ENCODE measurements at places on chromosomes 1 and 21.

DNA sequence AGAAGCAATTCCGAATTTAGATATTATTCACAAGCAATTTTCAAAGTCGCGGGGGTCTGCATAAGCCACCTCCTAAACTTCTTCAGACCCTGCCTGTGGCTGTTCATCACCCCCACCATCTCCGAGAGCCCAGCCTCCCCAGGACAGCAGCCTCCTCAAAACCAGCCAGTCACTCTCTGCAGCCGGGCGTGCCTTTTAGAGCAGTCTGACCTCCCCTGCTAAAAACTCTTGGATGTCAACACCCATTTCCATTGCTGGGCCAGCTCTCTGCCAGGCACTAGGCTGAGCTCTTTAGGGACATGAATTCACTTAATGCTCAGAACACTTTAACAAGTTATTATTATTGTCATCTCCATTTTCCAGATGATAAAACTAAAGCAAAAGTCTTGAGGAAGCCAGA, 11.7 kb downstream of the ADPRS start:
- DNase-seq: no peak

DNA sequence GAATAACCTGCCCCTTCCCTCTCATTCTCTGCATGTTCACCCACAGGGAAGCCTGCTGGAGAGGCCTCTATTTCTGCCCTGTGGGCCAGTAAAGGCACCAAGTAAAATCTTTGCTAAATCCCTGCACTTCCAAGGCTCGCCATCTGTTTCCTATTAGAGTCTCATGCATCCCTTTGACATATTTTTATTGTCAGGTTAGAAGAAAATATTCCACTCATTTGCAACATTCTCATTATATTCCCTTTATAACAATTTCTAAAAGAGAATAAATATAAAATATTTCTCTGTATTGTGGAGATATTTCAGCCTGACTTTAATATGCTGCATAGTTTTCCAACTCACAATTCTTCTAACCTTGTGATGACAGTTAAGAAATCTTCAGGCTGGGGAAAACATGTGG, 340.4 kb upstream of the VAMP3 start:
- DNase-seq: no peak

DNA sequence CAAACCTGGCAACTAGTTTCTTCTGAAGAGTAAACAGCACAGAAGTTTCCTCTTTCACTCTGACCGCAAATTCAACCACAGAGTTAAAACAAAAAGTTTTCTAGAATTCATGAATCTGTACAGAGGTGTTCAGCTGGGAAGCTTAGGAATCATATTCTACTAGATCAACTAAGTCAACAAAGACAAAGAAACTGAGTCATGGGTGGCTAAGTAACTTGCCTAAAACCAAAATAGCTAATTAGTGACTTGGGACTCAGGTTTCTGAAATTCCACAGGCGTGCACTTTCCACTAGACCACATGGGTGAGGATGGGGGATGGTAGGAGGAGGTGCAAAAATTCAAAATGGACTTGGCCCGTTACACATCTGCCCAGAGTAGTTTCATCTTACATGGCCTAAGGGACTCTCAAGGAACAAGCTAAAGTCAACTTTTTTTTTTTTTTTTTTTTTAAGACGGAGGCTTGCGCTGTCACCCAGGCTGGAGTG, 25.8 kb downstream of the PTPN14 start:
- no peak for DNase-seq

DNA sequence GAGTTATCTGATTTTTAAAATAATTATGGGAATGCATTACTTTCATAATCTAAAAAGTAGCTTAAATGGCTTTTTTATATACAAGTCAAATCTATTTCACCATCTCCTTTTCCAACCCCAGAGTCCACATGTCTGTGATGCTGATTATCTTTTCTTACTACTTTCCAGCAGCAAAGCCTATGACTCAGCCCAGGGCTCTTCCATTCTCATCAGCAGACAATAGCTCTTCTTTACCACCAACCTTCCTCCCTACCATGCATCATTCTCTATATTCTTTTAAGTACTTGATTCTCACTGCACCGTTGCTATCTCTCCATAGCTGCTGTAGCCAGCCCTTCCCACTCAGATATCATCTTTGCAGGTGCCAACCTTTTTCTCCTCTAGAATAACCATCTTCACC, 61.3 kb downstream of the OVGP1 start:
- no peak for DNase-seq

DNA sequence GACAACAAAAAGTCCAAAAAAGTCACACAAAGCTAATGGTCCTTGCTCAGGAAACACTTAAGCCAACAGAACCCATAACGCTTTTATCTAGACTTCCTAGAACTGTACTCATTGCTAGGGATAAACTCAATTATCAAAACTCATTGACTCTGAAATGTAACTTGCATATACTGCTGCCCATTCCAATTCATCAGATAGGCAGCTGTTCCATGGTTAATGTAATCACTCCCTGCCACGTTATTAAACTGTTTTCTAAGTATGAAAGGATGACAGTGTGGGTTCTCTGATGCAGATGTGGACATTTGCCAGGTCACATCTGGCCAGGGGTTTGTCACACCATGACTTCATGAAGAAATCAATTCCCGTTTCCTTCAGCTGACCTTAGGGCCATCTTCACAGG, 30.3 kb upstream of the DNAJC11 start:
- no peak for DNase-seq

DNA sequence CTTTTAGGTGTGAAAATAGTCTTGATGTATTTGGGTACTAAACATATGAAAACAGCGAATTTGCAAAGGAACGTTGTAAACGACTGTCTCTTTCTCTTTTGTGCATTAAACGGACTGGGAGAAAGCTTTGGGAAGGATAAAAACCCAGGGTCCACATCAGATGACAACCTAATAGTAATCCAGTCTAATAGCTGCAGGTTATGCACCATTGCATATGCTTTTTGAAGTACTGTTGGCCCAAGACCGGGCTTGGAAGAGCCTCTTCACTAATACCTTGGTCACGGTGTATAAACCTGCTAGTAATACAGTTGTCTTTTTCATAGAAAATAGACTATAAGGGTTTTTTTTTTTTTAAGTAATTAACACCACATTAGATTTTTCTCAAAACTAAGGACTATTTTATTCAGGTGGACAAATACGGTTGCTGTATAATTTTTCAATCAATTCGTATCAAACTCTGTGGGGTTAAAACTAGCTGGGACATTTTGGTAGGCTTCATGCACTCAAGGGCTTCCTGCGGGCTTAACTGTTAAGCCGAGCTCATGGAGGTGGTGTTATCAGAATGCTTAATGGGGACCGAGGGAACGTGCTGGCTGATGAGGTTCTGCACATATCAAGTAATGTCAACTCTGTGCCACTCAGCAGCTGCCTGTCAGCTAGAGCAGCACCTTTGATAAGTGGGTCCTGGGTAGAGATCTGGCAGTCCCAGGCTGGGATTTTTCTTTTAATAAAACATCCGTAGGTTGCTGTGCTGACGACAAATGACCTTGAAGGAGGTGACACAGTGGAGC, 2.1 kb downstream of the RYR2 start:
- DNase-seq: no peak

DNA sequence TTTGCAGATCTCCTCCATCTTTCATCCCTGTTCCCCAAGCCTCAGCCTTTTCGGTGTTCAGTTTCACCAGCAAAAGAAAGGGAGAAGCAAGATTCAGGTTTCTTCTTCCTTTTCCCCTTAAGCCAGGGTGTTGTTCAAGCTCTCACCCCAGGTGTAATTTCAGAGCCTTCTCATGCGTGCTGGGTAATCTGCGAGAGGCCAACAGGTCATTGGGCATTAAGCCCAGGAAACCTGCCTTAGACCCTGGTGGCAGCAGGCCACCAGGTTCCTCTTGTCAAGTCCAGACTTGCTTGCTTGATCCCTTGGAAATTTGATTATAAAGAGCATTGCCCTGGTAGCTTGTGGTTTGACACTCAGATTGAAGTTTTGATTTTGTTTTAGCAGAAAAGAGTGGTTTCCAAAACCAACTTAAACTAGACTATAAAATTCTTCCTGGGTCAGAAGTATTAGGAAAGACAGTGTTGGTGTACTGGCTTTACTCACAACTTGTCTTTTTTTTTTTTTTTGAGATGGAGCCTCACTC, 6.9 kb downstream of the AKR1A1 start:
- DNase-seq: no peak

DNA sequence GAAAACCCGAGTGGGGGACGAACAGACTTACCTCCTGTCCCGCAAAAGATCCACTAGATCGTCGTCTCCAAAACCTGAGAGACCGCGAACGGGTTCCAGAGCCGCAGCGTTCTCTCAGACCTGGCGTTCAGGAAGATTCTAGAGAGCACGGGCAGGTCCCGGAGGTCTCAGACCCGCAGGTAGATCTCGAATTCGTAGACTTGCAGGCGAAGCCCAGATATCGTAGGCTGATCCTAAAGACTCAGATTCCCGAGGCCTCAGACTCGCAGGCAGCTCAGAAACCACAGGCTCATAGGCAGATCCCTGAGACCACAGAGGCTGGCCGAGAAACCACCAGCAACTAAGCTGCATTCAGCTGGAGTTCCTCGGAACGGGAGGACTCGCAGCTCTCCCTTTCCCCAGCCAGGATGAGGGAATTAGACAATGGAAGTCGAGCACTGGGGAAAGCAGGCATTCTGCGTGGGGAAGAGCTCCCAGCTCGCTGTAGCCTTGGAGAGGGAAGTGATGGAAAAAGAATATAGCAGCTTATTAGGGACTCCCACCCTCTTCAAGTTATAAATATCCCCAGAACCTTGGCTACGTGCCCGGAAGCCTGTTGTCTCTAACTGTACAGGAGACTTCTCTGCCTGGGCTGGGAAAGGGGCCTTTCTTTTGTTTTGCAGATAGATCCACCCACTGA, at the start of gene ZNF436:
Gene ZNF436 (minus strand): TSS at position 502 of the 679 bp plus-strand sequence. CDS start 1,831 bp downstream, outside the sequence.
- DNase-seq: no peak

DNA sequence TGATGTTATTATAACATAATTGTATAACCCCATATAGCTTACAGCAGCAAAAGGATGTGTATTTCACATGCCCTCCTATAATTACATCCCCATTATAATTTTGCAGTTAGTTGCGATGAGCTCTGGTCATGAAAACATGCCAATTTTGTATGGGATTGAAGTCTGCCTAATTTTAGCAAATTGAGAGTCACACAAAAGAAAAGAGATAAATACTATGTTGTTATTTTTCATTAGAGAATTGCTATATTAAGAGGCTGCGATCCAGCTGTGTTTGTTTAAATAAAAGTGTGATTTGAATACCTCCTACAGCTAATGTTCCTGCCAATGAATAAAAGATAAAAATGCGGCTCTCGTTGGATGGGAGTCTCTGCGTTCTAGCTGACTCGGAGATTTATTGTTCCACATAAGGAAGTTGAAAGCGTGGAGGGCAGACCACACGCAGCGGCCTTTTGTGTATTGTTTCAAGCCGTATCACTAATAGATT, 461.0 kb upstream of the NFIA start:
- no peak for DNase-seq

- no peak for DNase-seq
These were observed 38.1 kb downstream of the TOMM20 start for GRCh38 chr1:235090406-235091069.

Data from stimulated activated CD8-positive, alpha-beta memory T cell treated with anti-CD3 and anti-CD28 coated beads, Interleukin-7, amount 100 ng/mL, for 48 hours (primary cell).